Stimulated activated CD8-positive, alpha-beta memory T cell treated with anti-CD3 and anti-CD28 coated beads, Interleukin-4, amount 100 ng/mL, for 1 hour (primary cell): ENCODE measurements at places on chromosomes 2 and 18.

DNA sequence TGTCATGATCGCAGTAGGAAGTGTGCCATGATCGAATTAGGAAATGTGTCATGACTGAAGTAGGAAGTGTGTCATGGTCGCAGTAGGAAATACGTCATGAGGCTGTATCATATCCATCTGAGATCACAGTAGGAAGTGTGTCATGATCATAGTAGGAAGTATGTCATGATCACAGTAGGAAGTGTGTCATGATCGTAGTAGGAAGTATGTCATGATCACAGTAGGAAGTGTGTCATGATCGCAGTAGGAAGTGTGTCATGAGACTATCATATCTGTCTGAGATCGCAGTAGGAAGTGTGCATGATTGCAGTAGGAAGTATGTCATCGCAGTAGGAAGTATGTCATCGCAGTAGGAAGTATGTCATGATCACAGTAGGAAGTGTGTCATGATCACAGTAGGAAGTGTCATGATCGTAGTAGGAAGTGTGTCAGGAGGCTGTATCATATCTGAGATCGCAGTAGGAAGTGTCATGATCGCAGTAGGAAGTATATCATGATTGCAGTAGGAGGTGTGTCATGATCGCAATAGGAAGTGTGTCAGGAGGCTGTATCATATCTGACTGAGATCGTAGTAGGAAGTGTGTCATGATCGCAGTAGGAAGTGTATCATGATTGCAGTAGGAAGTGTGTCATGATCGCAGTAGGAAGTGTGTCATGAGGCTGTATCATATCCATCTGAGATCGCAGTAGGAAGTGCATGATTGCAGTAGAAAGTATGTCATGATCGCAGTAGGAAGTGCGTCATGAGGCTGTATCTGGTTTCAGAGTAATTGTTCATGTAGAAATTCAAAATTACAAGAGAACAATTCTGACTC is 56.4 kb upstream of the NFATC1 start:
- no peak for DNase-seq

DNA sequence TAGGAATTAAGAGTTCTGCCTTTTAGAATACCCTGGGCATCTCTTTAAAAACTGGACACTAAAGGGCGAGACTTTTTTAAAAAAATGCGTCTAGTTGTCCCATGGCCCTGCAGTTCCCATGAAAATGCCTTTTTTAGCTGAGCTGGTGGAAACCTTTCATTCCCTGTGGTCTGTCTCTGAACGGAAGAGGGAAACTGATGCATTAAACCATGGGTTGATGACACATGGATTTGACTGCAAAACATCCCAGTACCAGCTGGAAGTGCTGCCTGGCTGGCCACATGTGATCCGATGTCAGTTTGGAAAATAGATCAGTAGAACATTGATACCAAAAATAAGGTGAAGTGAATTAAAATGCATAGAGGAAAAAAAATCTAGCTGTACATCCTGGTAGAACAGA is 129.2 kb downstream of the MYO1B start:
- no peak for DNase-seq

DNA sequence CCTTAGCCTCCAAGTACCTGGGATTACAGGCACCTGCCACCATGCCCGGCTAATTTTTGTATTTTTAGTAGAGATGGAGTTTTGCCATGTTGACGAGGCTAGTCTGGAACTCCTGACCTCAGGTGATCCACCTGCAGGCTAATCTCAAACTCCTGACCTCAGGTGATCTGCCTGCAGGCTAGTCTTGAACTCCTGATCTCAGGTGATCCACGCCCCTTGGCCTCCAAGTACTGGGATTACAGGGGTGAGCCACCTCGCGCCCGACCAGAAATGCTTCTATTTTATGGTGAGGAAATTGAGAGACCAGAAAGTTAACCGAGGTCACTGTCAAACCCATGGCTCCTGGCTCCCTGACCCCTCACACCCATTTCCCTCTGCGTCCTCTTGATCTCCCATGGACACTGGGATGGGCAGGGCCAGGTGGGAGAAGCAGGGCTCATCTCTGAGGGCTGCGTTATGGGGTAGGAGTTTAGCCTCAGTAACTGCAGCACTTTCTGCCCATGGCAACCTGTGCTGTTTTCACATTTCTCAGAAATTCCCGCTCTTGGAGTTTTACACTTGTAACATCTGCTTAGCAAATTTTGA is 210.0 kb downstream of the AGAP1 start:
- no peak for DNase-seq

- no peak for DNase-seq
Measured at GRCh38 chr2:160700021-160700814, 206.6 kb upstream of the RBMS1 start.

GRCh38 chr18:8806100-8806797 is 100.9 kb downstream of the MTCL1 start:
- no peak for DNase-seq

GRCh38 chr2:175430236-175430635 is 248.7 kb upstream of the ATP5MC3 start:
- no peak for DNase-seq

DNA sequence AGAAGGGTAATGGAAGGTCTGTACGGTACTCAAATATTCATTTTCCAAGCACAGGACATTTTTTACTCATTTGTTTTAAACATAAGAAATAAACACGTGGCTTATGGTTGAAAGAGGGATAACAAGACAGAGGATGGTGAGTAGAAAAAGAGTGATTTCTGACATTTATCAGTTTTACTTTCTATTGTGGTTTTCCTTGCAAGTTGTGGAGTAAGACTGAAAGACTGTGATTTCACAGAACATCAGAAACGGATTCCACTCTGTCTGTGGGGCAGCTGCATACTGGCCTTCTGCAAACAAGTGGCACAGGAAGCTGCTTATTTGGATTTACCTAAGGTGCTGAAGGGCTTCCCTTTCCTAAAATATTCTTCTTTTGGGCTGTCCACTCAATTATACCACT is 122.2 kb upstream of the ITGB6 start:
- no peak for DNase-seq

DNA sequence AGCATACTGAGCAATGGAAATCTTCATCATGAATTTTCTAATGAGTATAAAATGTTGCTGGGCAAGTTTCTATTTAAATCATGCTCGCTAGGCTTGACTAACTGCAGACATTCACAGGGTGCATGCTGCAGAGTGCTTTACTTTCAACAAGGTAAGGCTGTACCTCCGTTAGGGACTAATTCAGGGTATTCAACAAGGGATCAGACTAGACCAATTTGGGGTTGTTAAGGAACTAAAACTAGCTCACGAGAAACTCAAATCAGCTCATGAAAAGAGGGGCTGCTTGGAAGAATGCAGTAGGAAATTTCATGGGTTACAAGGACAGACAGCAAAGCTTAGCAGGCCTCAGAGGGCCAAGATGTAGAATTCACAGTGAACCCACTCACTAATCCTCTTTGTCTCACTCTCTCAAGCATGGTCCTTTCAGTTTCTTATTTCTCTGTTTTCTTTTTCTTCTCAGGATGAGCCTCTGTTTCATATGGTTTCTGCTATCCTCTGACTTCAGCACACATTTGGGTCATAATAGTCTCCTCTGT is 2.2 kb downstream of the MYO3B start:
- no peak for DNase-seq
